Testis (tissue), 5 donors: ENCODE measurements at places on chromosomes 2 and 18. TPM values are rescaled to one million over a fixed set of nuclear protein-coding genes. Genes with fewer than 3 reads are reported as not detected.

- H3K27ac ChIP-seq: peak within 1 kb of the TSS; percentile 10
- H3K36me3 ChIP-seq: no peaks in the 10 kb centered on the region
- no peaks in the 10 kb centered on the region for H3K4me1 ChIP-seq
- H3K27me3 ChIP-seq: no peaks in the 10 kb centered on the region
- H3K4me3 ChIP-seq: peak within 1 kb of the TSS; percentile 64
- peak; percentile 45 for DNase-seq
Measured at GRCh38 chr18:657311-658000, at the start of gene TYMS. Gene TYMS, plus strand, starts transcription at chr18:657653. Its CDS starts 90 bp downstream, at chr18:657743.

- no peaks in the 10 kb centered on the region for H3K27me3 ChIP-seq
- H3K36me3 ChIP-seq: no peaks in the 10 kb centered on the region
- H3K4me1 ChIP-seq: peaks cover 14% of the 10 kb centered on the region
- peak overlapping the region; percentile 17 for H3K27ac ChIP-seq
- DNase-seq: peak; percentile 47
- H3K4me3 ChIP-seq: no peak overlapping the region
Measured at GRCh38 chr18:34978953-34979608, 62.1 kb upstream of the MAPRE2 start.

DNA sequence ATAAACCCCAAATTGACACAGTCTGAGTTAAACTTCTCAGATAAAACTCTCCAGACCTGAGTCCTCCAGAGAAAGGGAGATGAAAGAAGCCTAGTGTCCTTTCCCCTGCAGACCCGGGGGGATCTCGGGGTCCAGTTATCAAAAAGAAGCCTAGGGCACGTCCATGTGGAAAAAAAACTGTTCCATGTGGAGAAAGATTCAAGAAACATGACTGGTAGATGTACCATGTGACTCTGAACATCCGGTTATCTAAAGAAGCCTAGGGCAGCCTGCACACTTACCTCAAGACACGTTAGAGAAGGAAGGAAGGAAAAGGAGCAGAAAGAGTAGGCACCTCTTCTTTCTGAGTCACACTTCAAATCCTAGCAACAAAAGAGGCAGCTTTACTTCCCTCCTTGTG is 421.0 kb downstream of the LRATD1 start:
- H3K36me3 ChIP-seq: no peaks in the 10 kb centered on the region
- no peak overlapping the region for H3K4me3 ChIP-seq

DNA sequence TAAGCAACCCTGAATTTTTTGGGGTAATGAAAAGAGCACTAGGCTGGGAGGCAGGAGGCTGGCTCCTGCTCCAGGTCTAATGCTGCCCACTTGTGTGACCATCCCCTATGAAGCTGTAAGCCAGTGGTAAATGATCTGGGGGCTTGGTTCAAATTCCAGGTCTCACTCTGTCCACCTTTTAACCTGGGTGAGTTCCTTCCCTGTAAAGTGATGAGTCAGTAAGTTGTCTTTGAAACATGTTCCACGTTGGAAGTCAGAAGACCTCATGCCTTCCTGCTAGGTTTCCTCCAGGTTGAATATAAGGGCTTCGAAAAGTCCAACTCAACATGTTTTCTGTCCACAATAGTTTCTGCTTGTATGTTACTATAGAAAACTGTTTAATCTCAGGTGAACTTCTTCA is 160.9 kb upstream of the MYT1L start:
- H3K36me3 ChIP-seq: no peaks in the 10 kb centered on the region
- DNase-seq: no peak
- no peak overlapping the region for H3K27ac ChIP-seq
- no peaks in the 10 kb centered on the region for H3K4me1 ChIP-seq
- H3K27me3 ChIP-seq: no peaks in the 10 kb centered on the region
- no peak overlapping the region for H3K4me3 ChIP-seq

The TUBA4B gene
- total RNA-seq: not detected

The PTH2R gene
- total RNA-seq: 1.5 TPM

The DUSP19 gene
- 3.8 TPM for total RNA-seq

DNA sequence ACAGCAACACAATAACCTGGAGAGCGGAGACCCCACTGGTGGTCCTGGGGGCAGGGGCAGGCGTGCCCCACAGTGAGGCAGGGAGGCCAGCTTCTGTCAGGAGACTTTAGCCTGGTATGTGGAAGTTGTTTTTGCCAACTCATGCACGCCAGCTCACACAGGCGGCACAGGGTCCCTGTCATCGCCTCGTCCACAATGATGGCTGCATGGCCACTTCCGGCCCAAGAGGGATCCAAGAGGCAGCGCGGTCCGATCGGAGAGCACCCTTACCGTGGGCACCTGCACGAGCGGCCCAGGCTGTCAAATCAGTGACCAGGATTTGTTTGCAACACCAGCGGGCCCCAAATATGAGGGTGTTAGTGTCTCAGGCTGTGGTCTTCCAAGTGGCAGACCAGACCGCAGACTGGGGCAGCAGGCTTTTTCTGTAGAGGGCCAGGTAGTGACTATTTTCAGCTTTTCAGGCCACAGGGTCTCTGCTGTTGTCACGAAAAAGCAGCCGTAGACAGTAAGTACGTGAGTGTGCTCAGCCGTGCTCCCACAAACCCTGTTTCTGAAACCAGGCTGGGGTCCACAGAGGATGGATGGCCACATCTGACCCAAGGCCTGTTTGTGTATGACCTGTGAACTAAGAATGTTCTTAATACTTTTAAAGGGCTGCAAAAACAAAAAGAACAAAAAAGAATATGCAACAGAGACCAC is 21.2 kb downstream of the SNED1 start:
- no peak overlapping the region for H3K27ac ChIP-seq
- peak; percentile 11 for DNase-seq
- H3K27me3 ChIP-seq: no peaks in the 10 kb centered on the region
- no peaks in the 10 kb centered on the region for H3K4me1 ChIP-seq
- no peak overlapping the region for H3K4me3 ChIP-seq
